ELR (cell line): ENCODE measurements at places on chromosomes 4 and X.

DNA sequence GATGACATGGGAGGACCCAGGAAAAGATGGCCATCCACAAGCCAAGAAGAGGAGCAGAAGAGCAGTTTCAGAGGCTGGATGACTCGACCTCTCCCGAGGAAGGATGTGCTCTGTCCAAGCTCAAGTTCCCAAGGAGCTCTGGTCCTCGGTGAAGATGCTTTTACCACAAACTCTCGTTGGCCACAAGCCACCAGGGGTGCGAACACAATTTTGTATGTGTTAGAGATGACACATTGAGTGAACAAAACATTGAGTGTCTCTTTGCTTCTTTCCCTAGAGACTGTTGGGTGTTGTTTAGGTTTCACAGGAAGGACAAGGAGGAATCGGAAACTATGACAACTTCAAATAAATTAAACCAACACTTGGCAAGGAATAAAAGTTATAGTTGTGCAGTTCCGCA, 26.3 kb downstream of the FGFBP1 start:
- DNase-seq: no peak

DNA sequence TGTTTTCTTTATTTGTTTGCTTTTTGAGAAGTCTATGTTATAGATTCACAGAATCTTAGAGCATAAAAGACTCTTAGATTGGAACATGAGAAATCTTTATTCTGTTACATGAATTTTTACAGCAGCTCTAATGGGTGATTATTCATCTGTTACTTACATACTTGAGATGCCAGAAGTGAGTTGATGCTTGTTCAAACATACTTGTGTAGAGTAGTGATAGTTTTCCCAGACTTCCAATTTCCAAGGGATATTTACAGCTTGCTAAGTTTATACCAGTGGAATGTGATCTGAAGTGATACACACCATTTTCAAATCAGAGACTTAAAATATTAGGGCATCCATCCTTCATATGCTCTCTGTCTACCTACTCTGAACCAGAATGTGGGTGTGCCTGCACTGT, 252.9 kb upstream of the SMIM31 start:
- DNase-seq: no peak

DNA sequence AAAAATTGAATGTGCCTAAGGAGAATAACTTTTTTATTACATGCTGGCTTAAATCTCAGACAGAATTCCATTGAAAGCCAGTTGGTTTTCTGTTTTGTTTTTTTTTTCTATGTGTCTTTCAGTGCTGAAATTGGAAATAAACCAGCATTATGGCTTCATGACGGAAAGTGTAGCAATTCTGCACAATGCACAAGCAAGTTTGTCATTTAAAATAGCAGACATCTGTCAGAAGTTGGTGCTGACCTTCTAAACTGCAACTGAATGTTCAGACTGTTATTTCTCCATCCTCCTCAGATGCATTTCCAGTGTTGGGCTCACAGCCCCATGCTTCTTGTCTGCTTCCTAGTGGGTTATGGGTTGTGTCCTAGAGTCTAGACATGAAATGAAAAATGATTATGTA, 107.2 kb upstream of the LIMCH1 start:
- no peak for DNase-seq

DNA sequence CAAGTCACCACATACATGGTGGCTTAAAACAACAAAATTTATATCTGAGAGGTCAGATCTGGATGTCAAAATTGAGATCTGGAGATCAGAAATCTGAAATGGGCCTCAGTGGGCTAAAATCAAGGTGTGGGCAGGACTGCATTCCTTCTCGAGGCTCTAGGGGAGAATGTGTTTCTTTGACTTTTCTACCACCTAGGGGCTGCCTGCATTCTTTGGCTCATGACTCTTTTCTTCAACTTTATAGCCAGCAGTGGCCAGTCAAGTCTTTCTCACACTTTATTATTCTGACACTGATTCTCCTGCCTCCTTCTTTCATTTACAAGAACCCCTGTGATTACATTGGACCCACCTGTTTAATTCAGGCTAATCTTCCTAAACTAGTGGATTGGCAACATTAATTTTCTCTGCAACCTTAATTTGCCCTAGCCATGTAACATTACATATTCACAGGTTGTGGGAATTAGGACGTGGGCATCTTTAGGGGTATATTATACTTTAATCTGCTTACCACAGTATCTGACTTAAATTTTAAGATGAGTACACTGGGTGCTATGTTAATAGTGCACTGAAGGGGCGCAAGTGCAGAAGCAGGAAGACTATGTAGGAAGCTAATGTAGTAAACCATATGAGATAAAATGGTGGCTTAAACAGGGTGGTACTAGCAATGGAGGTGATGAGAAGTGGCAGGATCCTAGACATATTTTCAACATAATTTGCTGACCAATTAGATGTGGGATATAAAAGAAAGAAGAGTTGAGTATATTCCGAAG, 188.0 kb downstream of the SLC4A4 start:
- DNase-seq: peak; percentile 14

DNA sequence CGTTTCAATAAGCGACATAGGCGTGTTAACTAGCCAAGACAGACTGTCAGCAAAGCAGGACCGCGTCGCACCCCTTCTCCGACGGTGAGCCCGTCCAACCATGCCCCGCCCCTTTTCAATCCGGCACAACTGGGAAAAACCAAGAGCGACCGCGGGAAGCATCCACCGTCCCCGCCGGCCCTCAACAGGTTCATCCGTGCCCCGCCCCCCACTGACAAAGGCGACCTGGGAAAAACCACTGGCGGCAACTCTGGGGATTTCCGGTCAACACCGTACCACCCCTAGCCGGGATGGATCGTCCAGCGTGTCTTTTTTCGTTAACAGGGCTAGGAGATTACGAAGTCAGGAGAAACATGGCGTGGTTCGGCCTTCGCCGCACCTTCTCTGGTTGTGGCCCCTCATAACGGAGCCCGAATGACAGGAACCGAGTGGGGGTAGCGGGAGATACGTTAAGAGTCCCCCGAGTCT, 377 bp downstream of the TIMM17B start:
- DNase-seq: peak; percentile 86

DNA sequence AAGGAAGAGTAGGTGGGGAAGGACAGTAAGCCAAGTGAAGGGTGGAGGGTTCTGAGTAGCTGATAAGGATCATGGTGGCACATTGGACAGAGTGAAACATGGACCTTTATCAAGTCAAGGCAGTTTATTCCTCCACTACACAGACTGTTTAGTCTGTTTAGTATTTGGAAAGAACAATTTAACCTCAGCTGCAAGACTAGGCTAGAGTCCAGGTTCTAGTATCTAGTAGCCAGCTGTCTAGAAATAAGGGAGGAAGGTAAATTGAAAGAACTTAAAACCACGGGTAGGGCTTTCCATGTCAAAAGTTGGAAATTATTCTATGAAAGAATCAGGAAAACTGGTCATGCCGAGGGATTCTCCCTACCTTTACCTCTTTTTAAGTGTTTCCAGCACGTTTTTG, 140.1 kb upstream of the MED14 start:
- DNase-seq: no peak

- no peak for DNase-seq
These were observed 1.5 kb upstream of the RELL1 start for GRCh38 chr4:37687681-37688080.

DNA sequence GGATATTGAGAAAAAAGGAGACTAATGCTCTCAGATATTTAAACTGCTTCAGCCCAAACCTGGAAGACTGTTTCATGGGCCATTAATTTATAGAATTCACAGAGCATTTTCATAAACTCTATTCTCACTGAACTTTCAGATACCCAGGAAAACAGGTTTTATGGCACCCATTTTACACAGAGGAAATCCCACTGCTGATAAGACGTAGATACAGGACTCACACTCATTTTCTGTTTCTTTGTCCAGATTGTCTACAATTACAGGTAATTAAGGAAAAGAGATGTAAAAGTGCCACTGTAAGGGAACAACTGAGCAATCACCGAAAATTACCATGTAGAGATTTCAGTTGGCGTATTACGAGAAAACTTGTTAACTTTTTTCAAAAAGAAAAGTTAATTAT, 83.3 kb downstream of the FAM184B start:
- DNase-seq: no peak

- no peak for DNase-seq
These were observed 165.4 kb downstream of the SHROOM3 start for GRCh38 chr4:76600447-76600846.

DNA sequence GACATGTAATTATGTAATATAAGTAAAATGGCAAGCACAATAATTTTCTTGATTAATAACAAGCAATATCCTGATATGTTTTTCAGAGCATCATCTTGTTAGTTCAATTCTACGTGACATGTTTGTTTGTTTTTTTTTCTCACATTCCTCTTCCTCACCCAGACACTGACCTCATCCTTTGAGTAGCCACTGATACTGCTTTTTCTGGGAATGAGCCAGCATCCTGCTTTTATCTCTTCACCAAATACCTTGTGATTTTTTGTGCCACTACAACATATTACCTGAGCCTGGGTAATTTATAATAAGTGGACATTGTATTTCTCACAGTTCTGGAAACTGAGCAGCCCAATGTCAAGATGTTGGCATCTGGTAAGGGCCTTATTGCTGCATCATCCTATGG, 484.0 kb downstream of the NAF1 start:
- DNase-seq: peak; percentile 41

GRCh38 chrX:107135049-107135964, 16.7 kb upstream of the RBM41 start:
- peak; percentile 74 for DNase-seq

- peak; percentile 67 for DNase-seq
These were observed 33.5 kb upstream of the RASSF6 start for GRCh38 chr4:73653695-73654106.

- DNase-seq: no peak
These were observed 5.0 kb downstream of the SLC6A8 start for GRCh38 chrX:153692611-153693156.

- DNase-seq: no peak
These were observed 169.0 kb upstream of the MAP3K15 start for GRCh38 chrX:19684311-19684710.

- DNase-seq: peak; percentile 21
These were observed 78.8 kb downstream of the TMEM164 start for GRCh38 chrX:110081740-110082139.

DNA sequence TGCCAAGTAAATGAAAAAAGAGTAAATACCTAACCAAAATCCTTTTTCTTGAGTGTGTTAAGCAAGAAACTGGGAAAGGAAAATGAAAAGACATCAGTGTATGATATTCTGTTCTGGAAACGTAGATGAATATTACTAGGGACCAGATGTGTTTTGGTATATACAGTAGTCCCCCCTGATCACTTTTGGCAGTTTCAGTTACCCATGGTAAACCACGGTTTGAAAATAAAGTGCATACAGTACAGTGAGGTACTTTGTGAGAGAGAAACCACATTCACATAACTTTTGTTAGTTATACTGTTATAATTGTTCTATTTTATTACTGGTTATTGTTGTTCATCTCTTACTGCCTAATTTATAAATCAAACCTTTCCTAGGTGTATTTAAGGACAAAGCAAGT, 250.9 kb downstream of the TENM3 start:
- DNase-seq: no peak

DNA sequence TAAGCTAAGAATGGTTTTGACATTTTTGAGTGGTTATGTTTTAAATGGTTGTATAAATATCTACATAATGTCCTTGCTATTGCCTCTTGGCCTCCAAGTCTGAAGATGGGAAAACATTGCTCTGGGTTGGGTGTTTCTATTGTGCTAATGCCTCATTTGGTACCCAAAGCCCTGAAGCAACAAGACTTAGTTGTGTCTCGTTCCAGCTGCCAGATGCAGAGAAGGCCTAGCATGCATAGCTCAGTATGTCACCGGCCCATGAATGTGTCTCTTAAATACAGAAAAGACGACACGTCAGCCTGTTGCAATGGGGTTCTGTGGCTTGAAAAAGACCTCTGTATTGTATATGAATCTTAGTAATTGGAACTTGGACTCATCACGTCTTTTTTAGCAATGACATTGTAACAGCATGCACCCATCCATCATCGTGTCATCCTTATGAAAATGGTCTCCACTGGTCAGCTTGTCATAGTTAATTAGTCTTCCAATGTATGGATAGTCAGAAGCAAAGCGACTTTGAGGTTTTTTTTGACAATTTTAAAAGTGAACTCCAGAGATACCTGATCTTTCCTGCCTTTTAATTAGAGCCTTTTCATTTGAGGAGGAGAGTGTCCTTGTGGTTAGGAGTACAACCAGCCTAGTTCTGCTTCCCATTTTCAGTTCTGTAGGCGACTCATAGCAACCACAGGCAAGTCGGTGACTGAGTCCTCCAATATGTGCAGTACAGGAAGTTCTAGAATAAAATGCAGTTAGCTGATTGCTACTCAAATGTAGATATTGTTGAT, 126.4 kb upstream of the GATB start:
- DNase-seq: peak; percentile 32

DNA sequence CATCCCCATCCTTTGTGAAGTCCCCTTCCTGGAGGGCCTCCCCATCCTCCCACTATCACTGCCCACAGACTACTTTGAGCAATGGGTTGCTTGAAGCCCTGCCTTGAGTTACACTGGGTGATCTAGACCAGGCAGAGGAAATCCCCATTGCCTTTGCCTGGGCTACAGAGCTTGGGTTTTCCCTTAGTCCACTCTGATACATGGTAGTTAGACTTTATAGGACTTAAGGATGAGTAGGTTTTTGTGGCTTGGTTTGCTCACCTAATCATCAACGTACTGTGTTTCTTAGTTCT, 56.6 kb downstream of the TMEM131L start:
- DNase-seq: no peak

- DNase-seq: no peak
These were observed 13.5 kb upstream of the RTL5 start for GRCh38 chrX:72145181-72145580.
